Hindlimb muscle (tissue), 1 donor: ENCODE measurements at places on chromosomes 3 and 15. TPM values are rescaled to one million over a fixed set of nuclear protein-coding genes. Genes with fewer than 3 reads are reported as not detected.

The GNAT1 gene
- polyA plus RNA-seq, result 0.37 TPM

The EOMES gene
- 0.18 TPM for polyA plus RNA-seq

The IDH2 gene
- 292 TPM for polyA plus RNA-seq

The EAF2 gene
- 8.4 TPM for polyA plus RNA-seq

The CPB1 gene
- 0.90 TPM for polyA plus RNA-seq

The LRRC34 gene
- 3.3 TPM for polyA plus RNA-seq

The UBR1 gene
- 27.0 TPM for polyA plus RNA-seq

The MYO1E gene
- 48.2 TPM for polyA plus RNA-seq

The CFAP44 gene
- polyA plus RNA-seq, result 4.7 TPM

The FSTL1 gene
- polyA plus RNA-seq, result 471 TPM

The ITPKA gene
- 0.90 TPM for polyA plus RNA-seq

The PLA2G4D gene
- polyA plus RNA-seq, result 0.08 TPM

The CCR9 gene
- not detected for polyA plus RNA-seq

The GP9 gene
- 0.30 TPM for polyA plus RNA-seq

The FHIT gene
- polyA plus RNA-seq, result 5.5 TPM

The GOLGA8J gene
- polyA plus RNA-seq, result 0.52 TPM

DNA sequence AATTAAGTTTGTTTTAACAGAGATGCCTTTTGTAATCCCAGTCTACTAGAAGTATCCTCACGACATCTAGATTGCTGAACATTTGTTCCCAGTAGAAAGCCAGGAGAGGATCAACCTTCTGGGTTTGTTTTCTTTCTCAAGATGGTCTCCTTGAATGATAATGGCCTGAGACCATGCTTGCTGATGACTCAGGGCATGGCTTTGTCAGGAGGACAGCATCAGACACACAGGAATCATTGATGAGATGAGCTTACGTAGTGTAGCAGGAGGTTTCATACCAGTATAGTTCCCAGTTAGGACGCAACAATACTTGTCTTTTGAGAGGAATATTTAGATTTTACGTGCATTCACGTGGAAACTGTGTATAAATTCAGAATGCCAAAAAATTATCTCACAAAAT lies 38.6 kb downstream of the ATP1B3 start:
- DNase-seq, result no peak

GRCh38 chr15:82788496-82788895 lies 17.4 kb downstream of the FSD2 start:
- no peak for DNase-seq

DNA sequence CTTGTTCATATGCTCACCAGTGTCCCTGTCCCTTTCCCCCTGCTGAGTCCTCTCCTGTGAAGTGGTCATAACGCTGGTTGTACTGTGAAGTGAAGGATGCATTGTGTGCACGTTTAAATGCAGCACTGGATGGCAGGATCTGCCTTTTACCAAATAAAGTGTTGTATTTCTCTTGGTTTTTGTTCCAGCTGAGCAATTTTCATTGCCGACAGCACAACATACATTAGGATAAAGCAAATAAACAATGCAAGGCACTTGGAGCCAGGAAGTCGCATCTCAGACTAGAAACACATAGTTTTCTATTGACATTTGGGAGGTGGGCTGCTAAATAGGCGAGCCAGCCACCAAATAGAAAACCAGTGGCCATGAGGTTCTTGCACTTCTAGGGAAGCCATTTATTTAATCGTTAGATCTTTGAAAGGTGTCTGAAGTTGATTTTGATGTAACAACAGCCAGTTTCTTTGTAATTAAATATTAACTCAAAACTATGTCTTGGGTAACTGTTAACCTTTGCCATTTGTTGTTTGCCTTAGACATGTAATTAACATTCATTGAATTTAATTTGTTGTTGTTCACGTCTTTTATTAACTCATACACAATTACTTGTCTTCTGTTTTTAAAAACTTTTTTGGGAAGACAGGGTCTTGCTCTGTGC lies 185.3 kb downstream of the FNDC3B start:
- no peak for DNase-seq

DNA sequence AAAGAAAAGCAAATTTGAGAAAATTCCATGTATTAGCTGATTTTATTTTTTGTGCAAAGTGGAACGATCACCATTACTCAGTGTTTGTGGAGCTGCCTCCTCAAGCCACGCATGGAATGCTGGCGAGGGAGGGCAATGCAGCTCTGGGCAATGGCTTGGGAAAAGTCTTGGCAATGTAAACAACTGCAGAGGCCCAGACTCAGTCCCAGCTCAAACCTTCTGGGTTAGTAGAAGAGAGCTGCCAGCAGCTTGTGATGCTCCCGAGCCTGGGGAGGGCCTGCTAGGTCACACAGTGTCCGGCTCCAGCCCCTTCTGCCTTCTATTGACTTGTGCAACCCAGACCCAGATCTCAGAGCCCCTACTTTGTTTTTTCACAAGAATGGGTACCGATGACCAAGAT lies 4.3 kb downstream of the EPHB1 start:
- DNase-seq, result no peak

DNA sequence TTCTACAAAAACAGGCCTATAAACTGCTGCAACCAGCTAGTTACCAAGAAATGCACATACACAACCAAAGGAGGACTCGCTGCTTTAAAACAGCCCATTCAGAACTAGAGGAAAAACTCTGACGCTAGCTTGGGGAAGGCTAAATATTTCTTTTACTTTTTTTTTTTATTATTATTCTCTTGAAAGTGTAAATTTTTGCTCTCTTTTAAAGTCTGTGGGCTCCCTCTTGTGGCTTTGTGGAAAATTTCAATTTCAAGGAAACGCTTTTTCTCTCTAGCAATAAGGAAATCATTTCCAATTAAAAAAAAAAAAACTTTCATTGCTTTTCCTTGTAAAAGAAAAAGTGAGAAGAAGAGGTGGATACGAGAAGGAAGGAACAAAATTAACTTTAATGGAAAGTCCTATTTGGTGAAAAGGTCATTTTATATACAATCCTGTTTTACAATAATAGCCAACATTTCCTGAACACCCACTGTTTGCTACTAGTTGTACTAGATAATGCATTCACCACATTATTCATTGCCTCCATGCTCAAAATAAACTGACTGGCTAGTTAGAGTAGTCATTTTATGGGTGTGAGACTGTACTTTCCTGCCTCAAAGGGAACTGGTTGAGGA lies 51.2 kb upstream of the SAMMSON start:
- peak; percentile 38 for DNase-seq

GRCh38 chr3:82202269-82202668 lies 440.8 kb upstream of the GBE1 start:
- DNase-seq, result no peak

- no peak for DNase-seq
These were observed 11.2 kb downstream of the GCSAM start for GRCh38 chr3:112121577-112122547.

DNA sequence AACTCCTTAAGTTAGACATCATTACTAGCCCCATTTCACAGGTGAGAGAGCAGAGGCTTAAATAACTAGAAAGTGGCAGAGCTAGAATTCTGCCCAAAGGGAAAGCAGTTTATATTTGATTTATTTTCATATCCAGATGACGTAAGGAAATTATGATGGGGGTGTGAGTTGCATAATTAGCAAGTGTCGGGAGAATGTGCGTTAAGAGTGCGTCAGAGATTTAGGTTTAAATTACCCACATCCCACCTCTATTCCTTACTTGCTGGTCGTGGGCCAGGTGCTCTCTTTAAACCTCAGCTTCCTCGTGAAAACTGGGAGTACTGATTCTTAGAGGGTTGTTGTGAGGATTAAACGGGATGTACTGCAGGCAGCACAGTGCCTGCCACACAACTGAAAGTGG lies 32.3 kb downstream of the FSTL1 start:
- no peak for DNase-seq

DNA sequence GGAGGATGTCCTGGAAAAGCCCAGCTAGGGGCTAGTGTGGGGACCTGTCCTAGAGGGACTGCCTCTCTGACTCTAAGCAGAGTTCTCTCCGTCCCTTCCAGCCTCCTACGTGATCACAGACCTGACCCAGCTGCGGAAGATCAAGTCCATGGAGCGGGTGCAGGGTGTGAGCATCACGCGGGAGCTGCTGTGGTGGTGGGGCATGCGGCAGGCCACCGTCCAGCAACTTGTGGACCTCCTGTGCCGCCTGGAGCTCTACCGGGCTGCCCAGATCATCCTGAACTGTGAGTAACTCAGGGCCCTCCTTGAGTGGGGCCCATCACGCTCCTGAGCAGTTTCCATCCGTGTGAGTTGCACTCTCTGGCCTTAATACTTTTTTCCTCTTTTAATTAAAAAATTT lies 13.0 kb downstream of the IRAK2 start:
- no peak for DNase-seq

GRCh38 chr15:70024521-70024920 lies 73.2 kb downstream of the TLE3 start:
- DNase-seq, result no peak

DNA sequence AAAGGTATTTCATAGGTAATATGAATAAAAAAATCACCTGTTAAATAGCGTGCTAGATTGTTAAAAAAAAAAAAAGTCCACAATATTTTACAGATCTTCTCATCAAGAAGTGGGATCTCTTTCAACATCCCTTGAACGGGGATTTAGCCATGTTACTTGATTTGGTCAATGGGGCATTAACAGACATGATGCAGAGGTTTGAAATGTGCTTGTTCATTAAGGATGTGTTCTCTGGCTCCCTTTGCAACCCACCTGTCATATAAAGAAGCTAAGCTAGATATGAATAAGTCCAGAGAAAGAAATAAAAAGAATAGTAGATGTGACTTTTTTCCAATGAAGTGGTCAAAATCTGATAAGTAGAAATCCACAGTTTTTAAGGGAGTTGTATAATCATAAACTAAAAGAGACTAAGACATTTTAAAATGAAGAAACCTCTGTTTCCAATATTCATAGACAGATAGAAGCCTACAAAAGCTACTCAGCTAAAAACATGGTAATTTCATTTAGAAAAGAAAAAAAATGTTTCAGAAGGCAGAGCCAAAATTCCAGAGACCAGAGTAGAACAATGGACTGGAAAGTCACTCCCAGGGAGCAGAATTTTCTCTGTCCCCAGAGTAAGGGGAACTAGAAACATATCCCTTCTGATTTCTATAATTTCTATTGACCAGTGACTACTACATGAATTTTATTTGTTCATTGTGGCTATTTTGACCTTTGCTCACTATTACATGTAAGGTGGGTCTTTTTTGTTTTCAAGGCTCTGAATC lies 79.2 kb downstream of the PLSCR2 start:
- no peak for DNase-seq

DNA sequence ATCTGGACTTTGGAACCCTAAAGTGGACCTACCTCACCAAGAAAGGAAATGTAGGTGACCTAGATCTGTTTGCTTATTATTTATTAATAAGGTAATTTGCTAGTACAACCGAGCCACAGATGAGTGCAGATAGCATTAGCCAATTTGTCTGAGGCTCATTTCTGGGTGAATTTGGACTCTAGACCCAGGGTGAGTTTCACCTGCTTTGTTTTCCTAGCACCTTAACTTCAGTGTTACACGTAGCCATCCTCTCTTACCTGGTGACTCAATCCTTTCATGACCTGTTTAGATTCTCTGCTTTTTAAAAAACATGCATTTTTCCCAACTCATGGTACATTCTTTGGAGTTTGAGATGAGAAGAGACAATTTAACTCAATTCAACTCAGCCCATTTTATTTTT lies 33.5 kb upstream of the KPNA4 start:
- DNase-seq, result no peak

DNA sequence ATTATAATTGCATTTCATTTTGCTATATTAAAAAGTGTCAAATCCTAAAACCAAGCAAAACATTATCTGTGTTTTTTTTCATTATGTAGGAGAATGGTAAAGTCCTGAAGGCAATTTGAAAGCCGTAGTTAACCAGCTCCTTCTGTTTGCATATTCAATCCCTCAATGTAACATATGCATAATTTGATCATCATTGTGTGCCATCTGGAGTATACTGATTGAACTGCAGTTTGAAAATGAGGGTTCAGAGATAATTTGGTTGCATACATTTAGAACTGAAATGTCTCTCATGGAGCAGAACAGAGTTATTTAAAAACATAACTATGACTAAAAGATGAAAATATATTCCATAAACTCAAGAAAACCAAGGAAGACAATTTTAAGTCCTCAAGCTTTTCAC lies 518.6 kb downstream of the GBE1 start:
- no peak for DNase-seq

- no peak for DNase-seq
These were observed 3.9 kb upstream of the PLCH1 start for GRCh38 chr3:155748611-155749365.

DNA sequence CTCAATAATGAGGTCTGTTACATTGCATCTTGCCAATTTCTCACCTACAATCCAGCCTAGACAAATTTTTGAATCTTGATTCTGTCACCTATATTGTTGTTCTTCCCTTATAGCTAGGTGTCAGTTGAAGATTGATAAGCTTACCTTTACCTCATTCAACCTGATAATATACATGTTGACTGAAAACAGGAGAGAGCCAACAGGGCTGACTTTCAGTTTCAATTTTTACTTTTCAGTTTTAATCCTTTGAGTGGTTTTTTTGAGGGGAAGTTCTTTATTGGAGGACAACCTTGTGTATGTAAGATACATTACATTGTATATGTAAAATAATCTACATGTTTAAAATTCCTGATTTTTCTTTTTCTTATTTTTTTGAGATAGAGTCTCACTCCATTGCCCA lies 5.8 kb downstream of the ATP13A5 start:
- no peak for DNase-seq

- no peak for DNase-seq
These were observed 285.8 kb upstream of the SEMA6D start for GRCh38 chr15:47431501-47431900.

DNA sequence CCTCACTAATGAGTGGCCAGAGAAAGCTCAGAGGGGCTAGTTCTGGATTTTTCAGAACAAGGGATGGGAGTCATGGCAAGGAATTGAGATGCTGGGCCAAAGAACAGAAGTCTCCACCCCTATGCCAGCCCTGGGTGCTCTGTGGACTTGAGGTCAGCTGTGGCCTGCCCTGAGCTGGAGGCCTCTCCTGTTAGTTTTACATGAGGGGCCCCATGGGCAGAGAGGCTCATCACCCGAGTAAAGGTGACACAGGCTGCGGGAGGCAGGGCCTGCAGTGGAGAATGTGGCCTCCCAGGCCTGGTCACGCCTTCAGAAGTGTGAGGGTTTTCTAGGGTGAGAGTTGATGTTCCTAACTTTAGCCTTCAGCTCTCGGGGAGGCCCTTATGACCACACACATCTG lies 44.9 kb downstream of the ABHD5 start:
- no peak for DNase-seq

GRCh38 chr3:32500880-32501782 lies 1.5 kb downstream of the CMTM6 start:
- no peak for DNase-seq

DNA sequence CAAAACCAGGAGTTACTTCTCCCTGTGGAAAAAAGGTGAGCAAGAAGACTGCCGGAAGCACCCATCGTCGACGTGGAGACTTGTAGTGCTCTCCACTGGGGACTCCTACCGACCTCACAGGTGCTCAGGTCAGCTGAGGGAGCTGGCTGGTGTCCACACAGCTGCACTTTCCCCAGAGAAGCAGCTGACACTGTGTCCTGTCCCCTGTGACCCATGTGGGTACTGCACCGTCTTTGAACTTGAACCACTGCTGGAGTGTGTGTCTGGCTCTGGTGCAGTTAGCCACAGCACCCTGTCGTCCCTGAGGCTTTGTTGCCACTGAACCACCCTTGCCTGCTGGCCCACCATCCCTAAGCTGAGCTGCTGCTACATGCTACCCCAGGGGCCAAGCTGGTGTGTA lies 270.8 kb downstream of the CACNA2D3 start:
- no peak for DNase-seq
